ENCODE measurements at places on chromosomes 16 and 17. TPM values are rescaled to one million over a fixed set of nuclear protein-coding genes. Genes with fewer than 3 reads are reported as not detected.

ANKRD40CL gene
- not detected for total RNA-seq

CDH13 gene
- total RNA-seq: 1.1 TPM

SPN gene
- 0.07 TPM for total RNA-seq

RPH3AL gene
- total RNA-seq: 2.1 TPM

MPG gene
- total RNA-seq: 47.7 TPM

Data from neural crest cell (in vitro differentiated cells).